ENCODE measurements at places on chromosomes 12 and 14.

- DNase-seq, result peak; percentile 65
Measured at GRCh38 chr12:124592481-124593160, 25.2 kb upstream of the NCOR2 start.

DNA sequence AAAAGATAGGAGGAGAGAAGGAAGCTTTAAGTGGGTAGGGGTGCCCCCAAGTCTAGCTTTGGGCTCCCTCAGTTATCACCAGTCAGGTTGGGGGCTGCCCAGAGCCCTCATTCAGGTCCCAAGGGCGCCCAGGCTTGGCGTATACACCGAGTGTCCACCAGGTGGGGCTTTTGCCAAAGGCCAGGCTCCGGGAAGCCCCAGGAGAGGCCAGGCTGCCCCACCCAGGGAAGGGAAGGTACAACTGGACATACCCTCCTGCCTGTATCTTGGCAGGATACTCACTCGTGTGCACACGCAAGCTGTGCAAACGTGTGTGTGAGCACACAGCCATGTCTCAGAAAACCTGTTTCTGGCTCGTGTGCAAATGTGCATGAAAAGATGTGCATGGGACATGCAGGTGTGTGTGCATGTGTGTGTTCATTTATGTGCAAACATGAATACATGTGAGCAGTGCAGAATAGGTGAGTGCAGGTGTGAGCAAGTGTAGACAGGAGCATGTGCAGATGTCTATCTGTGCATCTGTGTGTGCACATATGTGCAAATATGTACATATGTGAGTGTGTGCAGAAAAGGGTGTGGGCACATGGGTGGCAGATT lies 103.9 kb upstream of the MYL2 start:
- DNase-seq, result peak; percentile 53

DNA sequence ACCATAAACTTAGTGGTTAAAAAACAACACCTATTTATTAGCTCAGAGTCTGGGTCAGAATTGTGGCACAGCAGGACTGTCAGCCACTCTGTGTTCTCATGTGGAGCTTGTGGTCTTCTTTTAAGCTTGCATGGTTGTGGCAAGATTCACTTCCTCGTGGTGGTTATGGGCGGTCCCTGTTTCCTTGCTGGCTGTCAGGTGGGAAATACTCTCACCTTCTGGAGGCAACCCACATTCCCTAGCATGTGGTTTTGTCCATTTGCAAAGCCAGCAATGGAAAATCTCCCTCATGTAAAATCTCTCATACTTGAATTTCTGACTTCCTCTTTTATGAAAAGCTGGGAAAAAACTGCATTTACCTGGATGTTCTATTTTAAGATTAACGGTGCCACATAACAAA lies 229.8 kb downstream of the ALX1 start:
- no peak for DNase-seq

GRCh38 chr12:11556682-11557081 lies 92.8 kb upstream of the ETV6 start:
- no peak for DNase-seq

DNA sequence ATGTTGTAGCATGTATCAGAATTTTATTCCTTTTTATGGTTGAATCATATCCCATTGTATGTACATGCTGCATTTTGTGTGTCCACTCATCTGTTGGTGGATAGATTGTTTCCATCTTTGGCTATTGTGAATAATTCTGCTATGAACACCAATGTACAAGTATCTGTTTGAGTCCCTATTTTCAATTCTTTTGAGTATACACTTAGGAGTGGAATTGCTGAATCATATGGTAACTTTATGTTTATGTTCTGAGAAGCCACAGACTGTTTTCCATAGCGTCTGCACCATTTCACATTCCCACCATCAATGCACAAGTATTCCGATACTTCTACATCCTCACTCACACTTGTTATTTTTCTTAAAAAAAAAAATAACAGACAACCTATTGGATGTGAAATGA lies 91.5 kb downstream of the ARF6 start:
- DNase-seq, result no peak

GRCh38 chr14:20791597-20791996 lies 10.5 kb downstream of the RNASE6 start:
- no peak for DNase-seq

- DNase-seq, result no peak
Measured at GRCh38 chr12:104536841-104537240, 80.1 kb downstream of the CHST11 start.

GRCh38 chr12:56346675-56347074 lies 8.0 kb downstream of the IL23A start:
- no peak for DNase-seq

DNA sequence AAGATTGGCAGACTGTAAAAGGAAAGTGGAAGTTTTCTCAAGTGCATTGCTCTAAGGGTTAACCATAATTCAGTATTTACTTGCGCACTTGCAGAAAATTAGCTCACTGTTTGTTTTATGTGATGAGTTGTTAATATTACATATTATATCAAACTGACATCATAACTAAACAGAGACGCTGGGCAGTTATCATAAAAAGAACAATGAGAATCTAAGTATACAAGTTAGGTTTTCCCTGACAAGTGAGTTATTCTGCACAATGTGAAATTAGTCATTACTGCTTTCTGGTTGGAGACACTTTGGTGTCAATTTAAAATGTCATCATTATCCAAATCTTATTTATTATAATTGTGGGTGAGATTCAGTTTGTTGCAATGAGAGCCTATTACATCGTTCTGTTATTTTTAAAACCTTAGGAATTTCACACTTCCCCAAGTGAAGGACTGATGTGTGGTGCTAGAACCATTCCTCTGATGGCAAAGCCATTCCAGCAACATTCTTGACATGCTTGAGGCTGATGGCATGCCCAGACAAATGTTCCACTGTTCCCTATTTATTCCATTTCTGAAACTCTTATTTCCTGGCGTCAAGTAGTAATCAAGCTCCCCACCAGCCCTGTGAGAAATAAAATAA lies 90.1 kb upstream of the FLRT2 start:
- no peak for DNase-seq

- no peak for DNase-seq
Measured at GRCh38 chr12:89663577-89664357, 44.9 kb downstream of the ATP2B1 start.

DNA sequence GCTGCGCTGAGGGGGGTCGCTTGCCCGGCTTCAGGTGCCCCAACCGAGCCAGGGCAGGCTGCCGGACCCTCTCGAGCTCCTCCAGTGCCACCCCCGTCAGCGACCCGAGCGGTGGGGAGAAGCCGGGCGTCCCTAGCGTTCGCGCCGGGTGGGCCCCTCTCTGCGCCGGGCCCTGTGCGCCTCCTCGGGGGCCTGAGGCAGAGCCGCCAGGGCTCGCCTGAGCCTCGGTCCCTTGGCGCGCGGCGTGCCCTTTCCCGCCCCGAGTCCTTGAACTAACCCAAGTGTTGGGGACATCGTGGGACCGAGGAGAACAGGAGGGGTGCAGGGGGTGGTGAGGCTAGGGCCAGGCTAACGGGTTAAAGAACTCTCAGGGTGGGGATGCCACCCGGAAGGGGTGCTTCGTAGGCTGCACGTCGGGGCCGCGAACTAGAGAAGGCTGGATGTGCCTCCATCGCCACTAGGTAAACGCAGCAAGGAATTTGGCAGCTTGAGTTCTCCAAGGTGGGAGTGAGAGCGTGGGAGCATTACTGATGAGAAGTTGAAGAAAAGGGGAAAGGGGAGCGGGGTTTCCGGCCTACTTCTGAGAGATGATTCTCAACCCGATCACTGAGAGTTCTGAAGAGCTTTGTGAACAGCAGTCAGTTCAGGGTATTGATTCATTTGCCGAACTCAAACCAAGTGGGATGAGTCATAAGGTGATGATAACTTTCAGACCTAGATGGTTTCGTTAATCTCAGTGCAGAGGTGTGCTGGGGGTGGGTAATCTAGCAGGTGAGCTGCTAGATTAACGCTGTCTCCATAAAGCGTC lies 618 bp downstream of the RNF34 start:
- peak; percentile 30 for DNase-seq

GRCh38 chr12:53047221-53048032 lies 2.4 kb upstream of the TNS2 start:
- DNase-seq, result no peak

- no peak for DNase-seq
Measured at GRCh38 chr14:70897464-70897863, 9.8 kb upstream of the PCNX1 start.

DNA sequence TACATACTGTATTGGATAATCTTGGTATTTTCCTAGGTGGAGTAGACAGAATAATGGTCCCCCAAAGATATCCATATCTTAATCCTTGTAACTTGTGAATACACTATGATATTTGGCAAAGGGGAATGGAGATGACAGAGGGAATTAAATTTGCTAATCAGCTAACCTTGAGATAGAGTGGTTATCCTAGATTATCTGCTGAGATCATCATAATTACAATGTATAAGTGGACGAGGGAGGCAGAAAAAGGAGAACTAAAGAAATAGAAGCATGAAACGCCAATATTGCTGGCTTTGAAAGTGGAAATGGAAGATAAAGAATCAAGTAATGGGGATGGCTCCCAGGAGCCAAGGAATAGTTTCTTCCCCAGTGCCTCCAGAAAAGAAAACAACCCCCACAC lies 398.7 kb downstream of the NOVA1 start:
- DNase-seq, result no peak

GRCh38 chr14:99226687-99227086 lies 45.3 kb downstream of the BCL11B start:
- DNase-seq, result no peak

GRCh38 chr12:64082866-64083268 lies 139.2 kb downstream of the KICS2 start:
- DNase-seq, result no peak

- no peak for DNase-seq
Measured at GRCh38 chr14:84959851-84960520, 570.0 kb upstream of the FLRT2 start.

GRCh38 chr12:124277394-124278241 lies 17.3 kb upstream of the RFLNA start:
- no peak for DNase-seq

- DNase-seq, result no peak
Measured at GRCh38 chr12:94203796-94204195, 55.4 kb downstream of the PLXNC1 start.

- DNase-seq, result no peak
Measured at GRCh38 chr14:63659726-63660125, 18.1 kb upstream of the WDR89 start.

DNA sequence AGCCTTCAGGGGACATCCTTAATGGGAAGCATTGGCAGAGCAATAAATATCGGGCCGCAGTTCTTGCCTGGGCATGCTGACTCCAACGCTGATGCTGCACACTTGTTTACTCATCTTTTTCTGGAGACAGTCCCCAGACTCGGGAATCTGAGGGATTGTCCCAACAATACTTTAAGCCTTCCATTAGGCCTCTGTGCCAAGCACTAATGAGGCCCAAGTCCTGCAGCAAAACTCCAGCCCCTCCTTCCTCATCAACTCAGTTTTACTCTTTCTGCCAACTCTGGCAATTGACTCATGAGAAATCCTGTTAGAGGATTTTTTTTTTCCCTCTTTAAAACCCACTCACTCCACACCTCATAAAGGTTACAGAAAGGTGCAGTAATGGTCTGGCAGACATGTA lies 233.4 kb upstream of the PELI2 start:
- DNase-seq, result no peak

DNA sequence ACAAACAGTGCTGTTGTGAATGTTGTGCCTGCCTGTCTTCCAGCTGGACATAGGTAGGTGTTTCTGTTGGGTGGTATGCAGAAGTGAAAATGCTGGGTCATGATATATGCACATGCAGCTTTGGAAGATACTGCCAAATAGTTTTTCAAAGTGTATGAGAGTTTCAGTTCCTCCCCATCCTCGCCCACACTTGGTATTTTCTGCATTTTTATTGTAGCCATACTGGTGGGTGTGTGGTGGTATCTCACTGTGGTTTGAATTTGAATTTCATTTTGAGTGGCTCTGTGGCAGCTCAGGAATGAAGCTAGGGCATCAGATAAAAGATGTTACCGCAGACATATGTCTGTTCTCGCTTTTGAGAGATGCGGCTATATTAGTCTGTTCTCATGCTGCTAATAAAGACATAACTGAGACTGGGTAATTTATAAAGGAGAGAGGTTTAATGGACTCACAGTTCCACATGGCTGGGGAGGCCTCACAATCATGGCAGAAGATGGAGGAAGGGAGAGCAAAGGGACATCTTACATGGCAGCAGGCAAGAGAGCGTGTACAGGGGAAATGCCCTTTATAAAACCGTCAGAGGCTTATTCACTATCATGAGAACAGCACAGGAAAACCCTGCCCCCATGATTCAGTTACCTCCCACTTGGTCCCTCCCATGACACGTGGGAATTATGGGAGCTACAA lies 183.1 kb downstream of the CAND1 start:
- DNase-seq, result peak; percentile 33

- DNase-seq, result no peak
Measured at GRCh38 chr12:24814379-24815113, 134.4 kb downstream of the BCAT1 start.

DNA sequence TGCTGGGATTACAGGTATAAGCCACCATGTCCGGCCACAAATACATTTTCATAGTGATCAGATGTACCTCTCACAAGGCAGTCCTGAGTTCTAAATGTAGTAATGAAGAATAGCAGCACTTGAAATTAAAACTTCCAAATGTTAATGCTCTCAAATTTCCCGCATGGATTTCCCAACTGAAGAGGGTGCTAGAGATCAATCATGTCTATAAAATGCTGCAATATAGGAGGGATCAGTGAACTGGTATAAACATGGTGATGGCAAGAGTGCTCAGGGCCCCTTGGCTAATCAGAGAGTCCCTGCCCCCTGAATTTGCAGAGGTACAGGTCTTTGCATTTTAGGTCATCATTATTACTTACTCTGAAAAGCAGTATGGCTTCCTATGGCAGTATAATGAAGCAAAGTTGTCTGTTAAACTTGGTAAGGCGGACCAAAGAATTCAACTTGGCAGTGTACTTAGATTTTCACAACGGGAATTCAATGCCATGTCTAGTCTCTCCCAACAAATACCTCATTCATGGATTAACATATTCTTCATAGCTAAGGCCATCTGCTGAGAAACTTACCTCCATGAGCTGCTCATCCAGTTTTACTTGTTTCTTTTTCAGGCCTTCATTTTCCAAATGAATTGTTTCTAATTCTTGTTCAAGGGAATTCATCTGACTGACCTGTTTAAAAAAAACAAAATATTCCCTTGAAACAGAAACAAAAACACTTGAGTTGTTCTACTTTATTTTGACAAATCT lies 67.0 kb upstream of the SAV1 start:
- no peak for DNase-seq

DNA sequence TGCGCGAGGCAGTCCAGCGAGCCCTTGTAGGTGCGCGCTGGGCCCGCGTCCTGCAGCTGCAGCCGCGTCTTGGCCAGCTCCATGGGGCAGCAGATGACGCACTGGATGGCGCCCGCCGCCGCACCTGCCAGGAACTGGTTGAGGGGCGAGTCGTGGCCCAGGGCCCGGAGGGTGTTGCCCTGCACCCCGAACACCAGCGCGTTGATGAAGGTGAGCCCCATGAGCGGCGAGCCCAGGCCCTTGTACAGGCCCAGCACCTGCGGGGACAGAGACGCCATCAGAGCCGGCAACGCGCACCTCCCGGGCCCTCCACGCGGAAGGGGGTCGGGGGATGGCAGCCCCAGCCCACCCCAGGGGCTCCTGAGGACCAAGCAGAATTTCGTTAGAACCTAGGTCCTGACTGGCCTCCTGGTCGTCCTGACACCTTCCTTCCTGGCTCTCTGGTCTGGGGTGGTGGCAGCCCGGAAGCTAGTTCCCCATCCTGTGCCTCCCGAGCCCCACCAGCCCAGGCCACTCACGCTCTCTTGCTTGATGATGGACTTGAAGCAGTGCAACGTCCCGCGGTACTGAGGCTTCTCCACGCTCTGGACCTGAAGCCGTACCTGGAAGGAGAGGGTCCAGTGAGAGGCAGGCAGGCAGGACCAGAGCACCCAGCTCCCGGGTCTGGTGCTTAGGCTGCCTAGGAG lies 13.3 kb downstream of the SLC25A29 start:
- DNase-seq, result no peak
